B cell (primary cell): ENCODE measurements at places on chromosomes 4 and X. TPM values are rescaled to one million over a fixed set of nuclear protein-coding genes. Genes with fewer than 3 reads are reported as not detected.
A peak's percentile ranks its signal among the peaks of the same experiment; 100 is the strongest.

GRCh38 chr4:40309250-40309774 is 25.8 kb upstream of the CHRNA9 start:
- DNase-seq = peak; percentile 91

DNA sequence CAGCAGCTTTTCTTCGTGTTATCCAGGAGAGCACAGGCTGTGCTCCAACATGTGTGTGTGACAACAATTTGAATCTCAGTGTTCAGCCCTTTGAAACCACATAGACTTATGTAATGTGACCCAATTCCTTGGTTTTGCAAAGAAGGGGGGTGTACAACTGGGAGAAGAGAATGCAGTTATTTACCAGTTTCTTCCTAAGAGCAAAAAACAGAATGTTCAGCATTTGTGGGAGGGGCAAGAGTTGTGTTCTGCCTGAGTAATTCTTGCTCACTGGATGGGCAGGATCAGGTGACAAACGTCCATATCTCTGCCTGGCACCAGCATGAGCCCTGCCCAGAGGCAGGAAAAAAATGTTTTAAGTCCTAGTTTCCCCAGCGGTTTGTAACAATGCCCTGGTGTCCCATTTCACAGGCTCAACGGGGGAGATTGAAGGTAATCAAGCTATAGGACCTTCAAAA is 72.0 kb downstream of the PRPS1 start:
- no peak for DNase-seq

DNA sequence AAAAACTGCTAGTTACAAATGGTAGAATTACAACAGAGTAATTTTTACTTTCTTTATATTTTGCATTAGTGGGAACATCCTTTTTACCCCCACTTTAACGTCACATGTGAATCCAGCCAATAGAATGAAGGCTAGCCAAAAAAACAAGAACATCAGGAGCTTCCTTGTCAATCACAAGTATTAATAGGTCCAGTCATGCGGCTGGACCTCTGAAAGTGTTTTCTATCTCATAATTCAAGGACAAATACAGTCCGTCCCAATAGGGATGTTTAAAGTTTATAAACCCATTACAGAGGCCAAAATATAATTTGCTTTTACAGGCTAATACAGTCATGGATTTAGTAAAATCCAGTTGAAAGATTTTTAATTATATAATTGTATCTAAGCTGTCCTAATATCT is 110.7 kb downstream of the APBB2 start:
- no peak for DNase-seq

GRCh38 chrX:47683829-47684205 is 24.8 kb upstream of the UXT start:
- no peak for DNase-seq

- DNase-seq = no peak
These were observed 8.5 kb downstream of the RAB9B start for GRCh38 chrX:103823591-103823990.

DNA sequence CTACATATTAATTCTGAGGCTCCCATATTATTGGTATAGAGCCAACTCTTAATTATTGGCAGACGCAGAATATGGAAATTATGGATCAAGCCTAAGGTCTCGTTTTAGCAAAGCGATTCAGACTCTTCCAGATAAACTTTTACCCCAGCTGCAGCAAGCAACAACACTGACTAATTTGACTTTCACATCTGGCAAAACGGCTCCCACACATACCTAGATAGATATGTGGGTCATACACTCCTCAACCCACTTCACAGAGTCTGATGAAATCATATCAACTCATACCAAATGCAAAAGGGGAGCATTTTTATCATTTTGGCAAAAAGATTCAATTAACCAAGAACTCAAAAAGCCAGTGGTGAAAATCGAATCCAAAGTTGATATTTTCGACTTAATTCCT is 36.3 kb upstream of the KDR start:
- no peak for DNase-seq

DNA sequence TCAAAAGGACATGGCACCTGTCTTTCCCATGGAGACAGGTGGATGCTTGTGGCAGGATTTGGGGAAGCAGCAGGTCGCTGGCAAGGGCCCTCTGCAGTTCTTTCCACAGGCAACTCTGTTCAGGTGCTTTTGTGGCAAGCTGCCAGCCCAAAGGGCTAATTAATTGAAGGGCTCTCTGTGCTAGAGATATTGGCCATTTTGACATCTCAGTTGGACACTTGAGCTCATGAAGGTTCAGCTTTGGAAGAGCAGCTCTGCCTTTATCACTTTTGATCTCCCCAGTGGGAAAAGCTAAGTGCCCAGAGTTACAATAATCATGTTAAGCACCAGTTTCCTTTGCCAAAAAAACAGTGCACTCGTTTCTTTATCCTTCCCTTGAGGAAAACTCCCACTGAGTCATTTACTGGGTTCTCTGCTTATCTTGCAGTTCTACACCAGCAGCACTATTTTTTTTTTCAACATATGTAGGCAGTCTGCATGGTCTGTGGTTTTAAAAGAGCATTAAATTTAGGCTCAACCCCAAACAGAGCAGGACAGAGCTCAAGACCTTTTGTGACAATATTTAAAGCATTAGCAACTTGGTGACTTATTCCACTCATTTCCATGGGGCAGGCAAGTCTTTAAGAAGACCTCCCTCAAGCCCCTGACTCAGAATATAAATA is 336.4 kb upstream of the RASGEF1B start:
- no peak for DNase-seq

DNA sequence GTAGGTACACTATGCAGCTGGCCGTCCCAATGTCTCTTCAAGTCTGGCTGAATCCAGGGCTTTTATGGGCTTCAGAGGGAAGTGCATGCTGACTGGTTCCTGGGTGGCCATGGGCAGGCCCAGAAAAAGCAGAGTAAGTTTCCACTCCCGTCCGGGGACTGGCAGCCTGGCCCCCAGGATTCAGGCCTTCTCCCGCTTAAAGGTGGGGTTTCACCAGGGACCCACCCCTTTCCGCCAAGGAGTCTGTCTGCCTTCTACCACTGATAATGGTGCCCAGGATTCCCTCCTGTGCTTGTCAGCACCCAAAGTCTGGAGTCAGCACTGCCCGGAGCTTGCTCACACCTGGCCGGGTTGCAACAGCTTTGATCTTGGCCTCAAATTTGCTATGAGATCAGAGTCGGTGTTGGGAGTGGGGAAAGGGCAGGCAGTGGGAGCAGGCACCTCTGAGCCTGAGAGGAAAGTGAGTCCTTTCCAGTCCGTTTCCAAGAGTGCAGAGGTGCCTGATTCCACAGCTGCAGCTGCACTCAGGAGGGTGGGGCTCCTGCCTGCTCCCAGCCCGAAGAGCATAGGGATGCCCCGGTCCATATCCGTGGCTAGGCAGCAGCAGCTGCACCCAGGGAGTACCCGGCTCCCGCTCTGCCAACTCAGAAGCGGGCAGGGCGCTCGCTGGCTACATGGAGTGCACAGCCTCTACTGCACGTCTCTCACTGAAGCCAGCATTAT is 1344.3 kb upstream of the ADGRL3 start:
- DNase-seq = no peak

GRCh38 chr4:147182041-147182440 is 236.4 kb upstream of the TTC29 start:
- DNase-seq = no peak

- no peak for DNase-seq
These were observed 26.5 kb downstream of the CD40LG start for GRCh38 chrX:136674270-136674985.

GRCh38 chr4:93084599-93085305 is 743.8 kb upstream of the ATOH1 start:
- no peak for DNase-seq

- DNase-seq = no peak
These were observed 317.1 kb upstream of the GALNT7 start for GRCh38 chr4:172851534-172851933.

- DNase-seq = no peak
These were observed 120.4 kb downstream of the PCDH7 start for GRCh38 chr4:30840571-30840970.

- no peak for DNase-seq
These were observed 85.8 kb downstream of the ARHGAP6 start for GRCh38 chrX:11579636-11580600.

- no peak for DNase-seq
These were observed 29.2 kb downstream of the NKX1-1 start for GRCh38 chr4:1376841-1377605.

GRCh38 chr4:5156682-5157081 is 105.4 kb downstream of the STK32B start:
- DNase-seq = no peak

DNA sequence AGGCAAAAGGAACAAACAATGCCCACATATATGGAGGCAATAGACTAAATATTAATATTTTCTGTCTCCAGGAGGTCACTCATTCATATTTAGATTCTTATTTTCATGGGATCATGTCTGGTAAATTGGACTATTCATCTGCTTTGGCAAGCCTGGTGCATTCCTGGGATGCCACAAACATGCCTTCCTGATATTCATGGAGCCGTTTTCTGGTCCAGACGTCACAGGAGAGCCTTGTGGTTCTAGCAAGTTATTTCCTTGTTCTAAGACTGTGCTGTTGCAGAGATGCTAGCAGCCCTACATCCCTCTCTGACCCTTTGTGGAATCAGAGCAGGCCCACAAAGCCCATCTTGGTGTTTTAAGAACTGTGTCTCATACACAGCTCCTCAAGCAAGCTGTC is 16.1 kb upstream of the EXOSC9 start:
- no peak for DNase-seq

Gene SLC49A3
- 1.3 and 2.0 TPM in 2 replicates for polyA plus RNA-seq

Gene TRAM1L1
- not detected in 2 replicates for polyA plus RNA-seq

Gene WDR17
- polyA plus RNA-seq = 1.4 and 2.1 TPM in 2 replicates

Gene IL2
- polyA plus RNA-seq = not detected in 2 replicates

Gene FGF5
- 0.01 TPM in 1 of 2 replicates, not detected in the other for polyA plus RNA-seq

Gene FAM184B
- not detected in 2 replicates for polyA plus RNA-seq

Gene FAM9C
- not detected in 2 replicates for polyA plus RNA-seq

Gene SPATA4
- not detected in 2 replicates for polyA plus RNA-seq

Gene ENPEP
- polyA plus RNA-seq = not detected in 2 replicates
